ENCODE measurements at places on chromosomes 11 and 22.

- no peak for DNase-seq
These were observed 133.6 kb upstream of the PLET1 start for GRCh38 chr11:112394304-112394703.

GRCh38 chr11:94727819-94728218 is 40.3 kb upstream of the AMOTL1 start:
- no peak for DNase-seq

- peak; percentile 0 for DNase-seq
These were observed 34.3 kb downstream of the MYBPC3 start for GRCh38 chr11:47318166-47318565.

DNA sequence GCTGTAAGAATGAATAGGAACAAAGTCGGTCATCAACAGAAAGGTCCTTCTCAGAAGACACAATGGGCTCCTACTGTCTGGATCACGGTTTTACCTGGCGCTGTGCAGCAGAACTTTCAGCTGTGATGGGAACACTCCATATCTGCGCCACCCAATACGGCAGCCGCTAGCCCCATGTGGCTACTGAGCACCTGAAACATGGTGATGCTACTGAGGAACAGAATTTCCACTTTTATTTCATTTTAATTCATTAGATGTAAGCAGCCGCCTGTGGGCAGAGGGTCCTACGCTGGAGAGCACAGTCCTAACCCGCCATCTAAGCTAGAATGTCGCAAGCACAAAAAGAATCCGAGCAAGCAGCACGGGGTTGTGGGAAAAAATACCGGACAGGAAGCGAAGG is 2.7 kb downstream of the SULT4A1 start:
- no peak for DNase-seq

- no peak for DNase-seq
These were observed 45.4 kb downstream of the MYO7A start for GRCh38 chr11:77173494-77173893.

GRCh38 chr11:123197711-123198110 is 2.7 kb upstream of the CLMP start:
- peak; percentile 77 for DNase-seq

DNA sequence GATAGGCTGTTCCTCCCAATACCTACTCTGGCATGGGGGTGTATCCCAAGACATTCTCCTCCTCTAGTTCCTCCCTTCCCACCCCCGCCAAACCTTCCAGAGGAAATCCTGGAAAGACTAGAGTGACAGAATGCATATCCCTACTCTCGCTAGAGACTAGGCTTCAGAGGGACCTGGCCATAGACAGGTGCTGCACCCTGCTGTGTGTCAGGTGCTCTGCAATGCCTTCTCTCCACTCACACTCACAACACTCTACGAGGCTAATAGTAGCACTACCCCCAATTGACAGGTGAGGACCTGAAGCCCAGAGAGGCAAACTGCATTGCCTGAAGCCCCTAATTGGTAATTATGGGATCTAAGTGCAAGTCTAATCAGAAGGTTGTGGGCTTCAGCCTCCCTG is 46.2 kb upstream of the LMO1 start:
- no peak for DNase-seq

- DNase-seq, result no peak
These were observed 4.0 kb upstream of the CYTH4 start for GRCh38 chr22:37278261-37278660.

All from AG20443 (cell line).